ENCODE measurements at places on chromosomes 12 and 14. TPM values are rescaled to one million over a fixed set of nuclear protein-coding genes. Genes with fewer than 3 reads are reported as not detected.

- DNase-seq, result peak; percentile 44
These were observed 2.1 kb upstream of the LGALS3 start for GRCh38 chr14:55126932-55127459.

GRCh38 chr12:95336387-95337067 lies 118.9 kb downstream of the VEZT start:
- peak; percentile 88 for DNase-seq

DNA sequence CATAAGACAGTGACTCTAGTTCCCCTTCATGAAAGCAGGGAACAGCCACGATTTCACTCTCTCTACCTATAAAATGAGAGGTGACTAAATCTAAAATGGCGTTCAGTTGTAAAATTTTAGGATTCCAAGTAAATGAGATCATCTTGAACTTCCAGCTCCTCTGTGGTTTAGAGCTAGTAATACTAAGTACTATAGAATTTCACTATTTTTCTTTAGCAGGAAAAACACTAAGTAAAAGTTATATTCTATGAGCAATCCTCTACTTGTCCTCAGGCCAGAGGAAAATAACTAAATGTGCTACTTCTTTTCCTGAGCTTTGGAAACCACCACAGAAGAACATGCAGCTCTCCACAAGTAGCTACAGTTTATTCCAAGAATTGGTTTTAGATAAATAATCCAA lies 55.6 kb downstream of the NIN start:
- DNase-seq, result peak; percentile 85

DNA sequence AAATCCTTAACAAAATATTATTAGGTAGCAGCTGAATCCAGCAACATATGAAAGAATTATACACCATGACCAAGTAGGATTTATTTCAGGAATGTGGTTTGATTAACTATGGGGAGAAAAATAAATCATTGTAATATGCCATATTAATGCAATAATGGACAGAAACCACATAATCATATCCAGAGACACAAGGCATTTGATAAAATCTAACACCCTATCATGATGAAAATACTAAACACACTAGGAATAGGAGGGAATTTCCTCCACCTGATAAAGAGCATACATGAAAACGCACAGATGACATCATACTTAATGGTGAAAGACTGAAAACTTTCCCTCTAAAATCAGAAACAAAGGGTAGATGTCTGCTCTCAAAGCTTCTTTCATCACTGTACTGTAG lies 238.9 kb downstream of the PHLDA1 start:
- DNase-seq, result no peak

DNA sequence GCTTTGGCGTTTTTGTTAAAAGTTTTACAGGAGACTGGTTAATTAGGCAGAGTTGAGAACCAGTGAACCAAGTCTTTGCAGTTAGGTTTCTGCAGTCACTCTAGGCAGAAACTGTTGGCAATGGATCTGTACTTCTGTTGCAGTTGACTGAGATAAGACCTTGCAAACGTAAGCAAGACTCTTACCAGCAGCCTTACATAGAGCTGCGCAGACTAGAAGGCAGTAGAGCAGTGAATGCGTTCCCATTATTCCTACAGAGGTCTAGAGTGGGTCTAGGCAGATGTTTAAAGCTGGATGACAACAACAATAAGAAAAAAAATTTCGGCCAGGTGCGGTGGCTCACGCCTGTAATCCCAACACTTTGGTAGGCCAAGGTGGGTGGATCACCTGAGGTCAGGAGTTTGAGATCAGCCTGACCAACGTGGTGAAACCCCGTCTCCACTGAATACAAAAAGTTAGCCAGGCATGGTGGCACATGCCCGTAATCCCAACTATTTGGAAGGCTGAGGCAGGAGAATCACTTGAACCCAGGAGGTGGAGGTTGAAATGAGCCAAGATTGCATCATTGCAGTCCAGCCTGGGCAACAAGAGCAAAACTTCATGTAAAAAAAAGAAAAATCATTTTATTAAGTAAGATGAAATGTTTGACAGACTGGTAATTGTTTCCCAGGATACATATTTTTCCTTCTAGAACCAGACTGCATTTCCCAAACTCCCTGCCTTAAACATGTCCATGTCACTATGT lies 12.3 kb downstream of the RNASE9 start:
- DNase-seq, result no peak

The ITGB7 gene
- total RNA-seq, result under 0.01 TPM

The PLA2G1B gene
- total RNA-seq, result not detected

The TBX3 gene
- 114 TPM for total RNA-seq
